ENCODE measurements at places on chromosomes 2 and 18.

DNA sequence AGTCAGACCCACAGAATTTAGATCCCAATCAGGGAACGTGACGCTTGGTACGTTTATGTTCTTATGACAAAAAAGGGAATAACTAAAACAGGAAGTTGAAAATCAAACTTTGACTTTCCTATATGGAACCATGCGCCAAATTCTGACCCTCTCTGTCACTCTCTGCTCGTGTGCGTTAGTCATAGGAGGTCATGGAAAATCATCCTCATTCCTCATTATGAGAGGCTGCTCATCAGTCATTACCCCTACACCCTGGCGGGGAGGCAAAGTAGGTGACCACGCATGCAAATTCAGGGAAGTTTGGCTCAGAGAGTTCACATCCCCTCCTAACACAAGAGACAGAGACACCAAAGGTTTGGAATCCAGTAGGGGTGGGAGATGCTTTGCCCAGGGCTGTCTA, 15.5 kb downstream of the IL1F10 start:
- DNase-seq = no peak

DNA sequence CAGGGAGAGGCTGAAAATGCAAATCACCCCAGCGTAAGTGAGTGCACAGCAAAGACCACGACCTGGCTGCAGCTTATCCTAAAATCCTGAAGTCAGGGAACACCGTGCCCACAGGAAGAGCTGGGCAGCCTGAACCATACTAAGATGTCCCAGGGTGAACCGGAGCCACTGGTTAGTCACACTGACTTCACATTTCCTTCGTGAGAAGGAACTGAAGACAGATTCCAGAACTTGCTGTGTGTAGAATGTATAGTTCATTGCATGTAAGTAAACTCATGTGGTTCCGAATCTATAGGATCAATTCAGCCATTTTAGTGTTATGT, 84.6 kb upstream of the NDUFV2 start:
- no peak for DNase-seq

DNA sequence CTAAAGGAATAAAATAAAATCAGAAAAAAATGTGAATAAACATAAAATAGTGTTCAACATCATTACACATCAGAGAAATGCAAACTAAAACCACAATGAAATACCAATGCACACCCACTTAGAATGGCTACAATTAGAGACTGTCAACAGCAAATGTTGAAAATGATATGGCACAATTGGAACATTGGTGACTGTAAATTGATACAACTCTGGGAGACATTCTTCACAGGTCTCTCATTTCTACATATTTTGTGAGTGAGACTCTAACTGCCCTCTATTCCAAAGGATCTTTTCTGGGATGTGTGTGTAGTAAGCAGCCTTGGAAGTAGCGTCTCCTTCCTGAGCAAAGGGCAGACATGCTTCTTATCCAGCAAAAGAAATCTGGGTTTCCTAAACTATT, 323.0 kb downstream of the FBXO15 start:
- no peak for DNase-seq

- no peak for DNase-seq
Observed at GRCh38 chr2:199607914-199608313, 150.2 kb upstream of the SATB2 start.

DNA sequence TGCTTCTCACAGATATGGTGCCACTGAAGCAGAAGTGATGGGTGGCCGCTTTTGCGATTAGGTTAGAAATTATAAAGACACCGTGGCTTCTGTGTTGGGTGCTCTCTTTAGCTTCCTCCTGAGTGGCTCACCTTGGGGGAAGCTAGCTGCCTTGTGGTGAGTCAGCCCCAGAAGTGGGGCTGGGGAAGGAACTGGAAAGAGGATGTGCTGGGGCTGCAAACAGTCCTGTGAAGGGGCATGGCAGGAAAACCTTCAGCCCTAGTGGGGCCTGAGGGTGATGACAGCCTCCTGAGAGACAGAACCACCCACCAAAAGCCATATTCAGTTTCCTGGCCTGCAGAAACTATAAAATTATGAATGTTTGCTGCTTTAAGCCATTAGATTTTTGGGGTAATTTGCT, 8.9 kb upstream of the ASB18 start:
- DNase-seq = no peak

DNA sequence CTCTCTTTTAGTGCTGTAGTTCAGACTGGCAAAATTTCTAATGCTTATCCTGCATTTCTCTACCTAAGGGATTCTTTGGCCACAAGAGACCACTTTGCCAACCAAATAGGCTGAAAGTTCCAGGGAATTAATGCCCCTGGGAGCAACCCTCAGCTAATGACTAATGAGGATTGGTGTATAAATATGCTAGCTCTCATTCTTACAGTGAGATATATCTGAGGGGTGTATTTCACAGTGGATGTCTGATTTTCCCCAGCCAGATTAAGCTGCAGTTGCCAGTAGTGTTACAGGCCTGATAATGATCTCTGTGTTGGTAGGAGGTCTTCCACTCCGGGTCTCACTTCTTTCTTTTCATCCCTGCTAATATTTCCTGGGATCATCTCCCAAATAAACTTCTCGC, 90.4 kb downstream of the GULP1 start:
- DNase-seq = no peak
